Urinary bladder (tissue), 4 donors: ENCODE measurements at places on chromosomes 7 and 10. TPM values are rescaled to one million over a fixed set of nuclear protein-coding genes. Genes with fewer than 3 reads are reported as not detected.

SLC13A1 gene
- not detected for total RNA-seq

SPDYE9 gene
- not detected for total RNA-seq

DNA sequence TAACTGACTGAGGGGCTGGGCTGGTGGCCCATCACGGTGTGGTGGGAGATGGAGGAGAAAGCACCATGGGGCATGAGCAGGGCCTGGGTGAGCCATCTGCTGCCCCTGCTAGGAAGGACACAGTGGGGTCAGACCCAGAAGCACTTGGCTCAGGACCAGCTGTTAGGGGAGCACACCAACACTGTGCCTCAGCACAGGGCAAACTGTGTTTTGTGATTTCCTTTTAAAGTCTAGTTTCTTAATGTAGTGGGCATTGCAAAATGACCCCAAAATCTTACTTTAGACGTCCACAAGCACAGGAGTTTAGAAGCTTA is 41.2 kb downstream of the NCAPG2 start:
- no peak for DNase-seq

DNA sequence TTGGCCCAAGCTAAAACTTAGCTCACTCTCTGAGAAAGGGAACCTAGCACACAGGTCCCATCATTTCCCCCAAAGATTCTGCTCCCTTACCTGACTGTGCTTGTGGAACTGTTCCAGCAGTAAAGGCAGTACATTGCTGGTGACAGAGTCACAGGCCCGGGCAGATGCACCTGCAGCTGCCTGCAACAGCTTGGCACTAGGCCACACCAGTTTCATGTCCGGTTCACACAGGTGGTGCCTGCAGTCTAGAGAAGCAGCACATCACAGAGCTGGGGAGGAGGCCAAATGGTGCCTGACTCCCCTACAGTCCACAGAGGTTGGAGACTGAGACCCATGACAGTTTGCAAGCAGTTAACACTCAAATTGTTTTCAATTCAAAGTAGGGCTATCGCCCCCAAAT is 22.2 kb downstream of the ZDHHC16 start:
- no peak for DNase-seq

- DNase-seq: no peak
Measured at GRCh38 chr10:46251857-46252847, 34.6 kb upstream of the ANTXRL start.

DNA sequence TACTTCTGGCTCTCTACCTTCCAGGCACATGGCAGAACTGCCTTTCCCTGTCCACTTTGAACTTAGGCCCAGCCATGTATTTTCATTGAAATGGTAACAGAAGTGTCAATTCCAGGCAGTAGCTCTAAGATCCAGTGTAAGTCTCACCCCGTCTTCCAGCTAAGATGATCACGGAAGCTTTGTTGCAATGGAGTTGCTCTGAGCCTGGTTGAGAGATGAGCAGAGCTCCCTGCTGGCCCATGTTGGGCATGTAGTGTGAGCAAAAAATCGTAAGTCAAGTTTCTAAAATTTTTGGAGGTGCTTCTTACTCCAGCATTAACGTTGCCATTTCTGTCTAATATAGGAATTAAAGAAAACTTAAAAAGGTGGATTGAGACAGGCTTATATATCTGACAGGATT is 274.4 kb downstream of the IPMK start:
- DNase-seq: no peak

DNA sequence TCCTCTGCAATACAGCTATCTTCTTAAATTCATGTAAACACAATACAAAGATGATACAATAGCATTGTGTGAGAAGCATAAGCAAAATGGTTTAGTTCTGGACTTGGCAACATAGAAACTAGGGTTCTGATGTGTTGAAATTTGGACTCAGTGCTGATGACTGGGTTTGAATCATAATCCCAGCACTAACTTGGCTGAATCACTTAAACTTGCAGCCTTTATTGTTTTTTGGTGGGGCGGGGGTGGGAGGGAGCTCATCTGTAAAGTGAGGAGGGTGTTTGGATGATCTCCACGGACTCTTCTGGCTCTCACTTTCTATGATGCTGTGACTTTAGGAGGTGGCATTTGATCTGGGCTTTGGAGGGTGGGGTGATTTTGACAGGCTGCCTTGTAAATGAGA is 158.2 kb downstream of the WNT2 start:
- no peak for DNase-seq

DNA sequence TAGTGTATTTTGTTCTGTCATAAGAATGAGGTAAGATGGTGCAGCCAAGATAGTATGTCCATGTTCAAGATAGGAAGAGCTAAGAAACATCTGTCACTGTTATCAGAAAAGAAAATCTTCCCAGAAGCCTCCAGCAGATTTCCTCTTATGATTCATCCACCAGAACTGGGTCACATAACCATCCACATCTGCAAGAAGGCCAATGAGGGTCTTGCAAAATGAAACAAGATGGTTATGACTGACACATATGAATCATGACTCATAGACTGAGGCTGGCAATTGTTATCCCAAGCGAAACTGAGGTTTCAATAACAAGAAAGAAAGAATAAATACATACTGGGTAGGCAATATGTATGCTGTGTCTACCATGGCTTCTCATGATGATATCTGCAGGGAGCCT is 30.3 kb downstream of the CCNJ start:
- no peak for DNase-seq

- no peak for DNase-seq
Measured at GRCh38 chr10:124117833-124118232, 24.4 kb upstream of the CHST15 start.
